ENCODE measurements at places on chromosomes 6 and 20.

- DNase-seq, result no peak
These were observed 12.0 kb downstream of the ZCCHC3 start for GRCh38 chr20:309306-309840.

- DNase-seq, result no peak
These were observed 615.3 kb upstream of the BTBD3 start for GRCh38 chr20:11302436-11302835.

DNA sequence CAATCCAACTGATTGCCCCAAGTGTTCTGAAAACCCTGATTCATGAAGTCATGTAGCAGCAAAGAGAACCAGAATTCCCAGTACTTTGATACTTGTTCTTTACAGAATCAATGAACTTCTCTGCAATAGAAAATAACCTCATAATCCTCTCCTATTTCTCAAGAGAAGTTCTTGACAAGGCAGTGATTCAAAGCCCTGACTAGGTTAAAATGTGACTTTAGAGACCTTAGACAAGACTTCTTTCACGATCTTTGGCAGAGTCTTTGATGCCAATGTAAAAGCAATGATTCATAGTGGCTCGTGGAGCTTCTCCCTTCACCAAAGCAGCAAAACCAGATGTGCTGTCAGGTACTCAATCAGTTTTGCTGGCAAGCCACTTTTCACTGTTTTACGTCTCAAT lies 95.2 kb downstream of the CDK19 start:
- no peak for DNase-seq

DNA sequence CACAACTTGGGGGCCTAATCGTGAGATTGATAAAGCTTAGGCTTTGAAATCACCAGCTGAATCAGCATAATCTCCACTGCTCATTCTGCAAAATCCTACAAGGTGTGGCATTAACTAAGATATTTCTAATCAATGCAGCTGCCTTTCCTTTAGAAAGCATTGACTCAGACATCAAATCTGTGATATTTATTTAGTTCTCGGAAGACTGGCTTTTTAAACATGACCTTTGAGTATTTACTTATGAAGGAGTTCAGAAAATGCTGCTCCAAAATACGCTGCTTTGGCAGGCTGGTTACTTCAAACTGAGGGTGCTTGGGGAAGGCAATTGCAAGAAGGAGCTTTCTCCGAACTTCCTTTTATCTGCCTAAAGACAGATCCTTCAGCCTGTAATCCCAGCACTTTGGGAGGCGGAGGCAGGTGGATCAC lies 23.7 kb upstream of the FUCA2 start:
- DNase-seq, result no peak

- DNase-seq, result no peak
These were observed 645.8 kb upstream of the GJE1 start for GRCh38 chr6:141486942-141487341.

DNA sequence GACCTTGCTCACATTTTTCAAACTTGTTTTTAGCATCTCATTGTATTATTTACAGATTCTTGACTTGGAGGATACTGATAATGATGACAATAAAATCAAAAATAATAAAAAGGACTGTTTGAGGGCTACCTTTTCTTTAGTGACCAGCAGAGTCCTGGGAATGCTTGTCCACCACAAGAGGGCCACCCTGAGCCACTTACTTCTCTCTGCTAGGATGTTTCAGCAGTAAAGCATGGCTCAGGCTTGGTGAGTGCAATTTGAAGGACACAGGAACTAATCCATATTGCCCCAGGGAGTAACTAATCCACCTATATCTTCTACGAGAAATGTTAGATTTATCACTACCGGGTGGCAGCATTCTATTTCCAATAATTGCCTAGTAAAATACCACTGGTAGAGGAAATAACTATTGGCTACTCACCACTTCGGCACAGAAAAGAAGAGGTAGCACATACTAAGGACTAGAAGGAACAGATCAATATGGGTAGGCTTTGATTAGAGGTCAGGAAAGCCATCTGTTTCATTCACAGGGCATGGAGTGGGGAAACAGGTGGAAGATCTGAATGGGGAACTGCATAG lies 5.8 kb upstream of the KIAA0408 start:
- DNase-seq, result no peak

- no peak for DNase-seq
These were observed 503.2 kb upstream of the ID4 start for GRCh38 chr6:19333936-19334335.
